ENCODE measurements at places on chromosomes 16 and 17.
A peak's percentile ranks its signal among the peaks of the same experiment; 100 is the strongest.

DNA sequence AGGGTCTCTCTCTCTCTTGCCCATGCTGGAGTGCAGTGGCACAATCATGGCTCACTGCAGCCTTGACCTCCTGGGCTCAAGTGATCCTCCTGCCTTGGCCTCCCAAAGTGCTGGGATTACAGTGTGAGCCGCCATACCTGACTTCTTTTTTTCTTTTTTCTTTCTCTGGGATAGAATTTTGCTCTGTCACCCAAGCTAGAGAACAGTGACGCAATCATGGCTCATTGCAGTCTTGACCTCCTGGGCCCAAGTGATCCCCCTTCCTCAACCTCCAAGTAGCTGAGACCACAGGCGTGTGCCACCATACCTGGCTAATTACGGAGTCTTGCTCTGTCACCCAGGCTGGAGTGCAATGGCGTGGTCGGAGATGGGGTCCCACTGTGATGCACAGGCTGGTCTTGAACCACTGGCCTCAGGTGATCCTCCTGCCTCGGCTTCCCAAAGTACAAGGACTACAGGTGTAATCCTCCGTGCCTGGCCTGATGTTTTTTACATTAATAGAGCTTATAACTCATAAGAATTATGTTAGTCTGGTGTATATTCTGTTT, 76.5 kb downstream of the BCAS3 start:
- no peaks in the 10 kb centered on the region for H3K27me3 ChIP-seq
- no peaks in the 10 kb centered on the region for H3K4me1 ChIP-seq
- no peak for DNase-seq
- no peak overlapping the region for H3K27ac ChIP-seq
- H3K36me3 ChIP-seq = no peaks in the 10 kb centered on the region

DNA sequence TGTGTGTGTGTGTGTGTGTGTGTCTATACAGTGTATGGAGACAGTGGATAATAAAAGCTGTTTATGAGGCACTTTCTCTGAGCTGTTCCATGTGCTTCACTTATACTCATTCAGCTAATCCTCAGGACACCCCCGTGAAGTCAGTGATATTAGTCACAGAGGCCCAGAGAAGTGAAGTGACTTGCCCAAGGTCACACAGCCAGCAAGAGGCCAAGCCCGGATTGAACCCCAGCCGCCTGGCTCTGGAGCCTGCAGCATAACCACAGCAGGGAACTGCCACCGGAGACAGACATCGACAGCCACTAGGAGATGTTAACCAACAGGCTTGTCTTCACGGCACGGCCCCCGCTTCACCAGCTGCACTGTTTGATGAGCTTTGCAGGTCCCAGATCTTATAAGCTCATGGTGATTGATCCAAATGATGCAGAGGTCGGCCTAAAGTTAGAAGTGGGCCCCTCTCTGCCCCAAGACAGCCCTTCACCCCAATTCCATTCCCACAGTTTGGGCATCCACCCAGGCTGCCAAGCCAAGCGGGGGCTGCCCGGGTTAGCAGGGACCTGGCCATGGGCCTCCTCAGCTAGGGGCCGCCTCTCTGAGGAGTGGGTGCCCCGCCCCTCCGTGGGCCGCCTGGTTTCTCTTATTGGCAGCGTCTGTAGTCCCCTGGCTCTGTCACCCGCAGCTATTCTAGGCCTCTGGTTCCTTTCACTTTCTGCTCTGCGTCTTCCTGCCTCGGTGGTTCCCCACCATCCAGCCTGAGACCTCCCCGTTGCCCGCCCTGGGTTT, 30.9 kb downstream of the SOCS1 start:
- H3K36me3 ChIP-seq = no peaks in the 10 kb centered on the region
- no peaks in the 10 kb centered on the region for H3K4me1 ChIP-seq
- no peak for DNase-seq
- H3K27me3 ChIP-seq = no peaks in the 10 kb centered on the region
- no peak overlapping the region for H3K27ac ChIP-seq

DNA sequence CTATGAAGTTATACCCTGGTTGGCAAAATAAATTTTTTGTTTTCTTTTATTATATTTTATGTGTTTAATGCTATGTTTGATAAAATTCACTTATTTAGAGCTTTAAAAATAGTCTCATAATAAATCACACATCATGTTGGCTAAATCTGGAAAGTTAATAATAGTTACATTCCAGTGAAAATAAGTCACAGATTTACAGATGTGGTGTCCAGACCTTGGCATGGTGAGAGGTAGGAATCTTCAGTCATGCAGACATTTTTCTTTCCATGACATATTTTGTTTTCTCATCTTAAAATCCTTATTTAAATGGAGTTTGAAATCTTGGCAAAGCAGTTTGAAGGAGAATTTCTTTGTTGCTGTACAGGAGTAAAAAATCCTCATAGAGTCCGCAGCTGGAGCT, 48.1 kb upstream of the GOSR1 start:
- H3K36me3 ChIP-seq = peaks cover 23% of the 10 kb centered on the region
- no peaks in the 10 kb centered on the region for H3K27me3 ChIP-seq
- H3K4me3 ChIP-seq = no peak overlapping the region
- no peak overlapping the region for H3K27ac ChIP-seq

GRCh38 chr16:65061935-65062518, 59.8 kb downstream of the CDH11 start:
- H3K27me3 ChIP-seq = no peaks in the 10 kb centered on the region
- DNase-seq = no peak
- no peaks in the 10 kb centered on the region for H3K36me3 ChIP-seq
- H3K4me1 ChIP-seq = no peaks in the 10 kb centered on the region
- no peak overlapping the region for H3K27ac ChIP-seq

GRCh38 chr16:28821874-28822519, 802 bp upstream of the ATXN2L start:
- H3K4me1 ChIP-seq = peaks cover 13% of the 10 kb centered on the region
- no peak for DNase-seq
- peaks cover 36% of the 10 kb centered on the region for H3K36me3 ChIP-seq
- H3K27ac ChIP-seq = peak overlapping the region; percentile 98

GRCh38 chr17:14201988-14202380, 34.7 kb downstream of the CDRT15 start:
- H3K4me3 ChIP-seq = no peak overlapping the region
- no peak overlapping the region for H3K27ac ChIP-seq
- no peaks in the 10 kb centered on the region for H3K27me3 ChIP-seq
- H3K4me1 ChIP-seq = peaks cover 7% of the 10 kb centered on the region

- H3K27ac ChIP-seq = no peak overlapping the region
- H3K4me1 ChIP-seq = peaks cover 3% of the 10 kb centered on the region
Observed at GRCh38 chr17:33868899-33869298, 386.2 kb upstream of the CCL2 start.

- no peak overlapping the region for H3K27ac ChIP-seq
- no peak for DNase-seq
- no peaks in the 10 kb centered on the region for H3K36me3 ChIP-seq
- H3K27me3 ChIP-seq = peaks cover 8% of the 10 kb centered on the region
- H3K4me1 ChIP-seq = no peaks in the 10 kb centered on the region
- no peak overlapping the region for H3K4me3 ChIP-seq
Observed at GRCh38 chr17:5592382-5592781, 8.1 kb upstream of the NLRP1 start.

GRCh38 chr17:39081851-39082250, 69.6 kb downstream of the PLXDC1 start:
- no peaks in the 10 kb centered on the region for H3K36me3 ChIP-seq
- no peak for DNase-seq
- no peak overlapping the region for H3K27ac ChIP-seq
- no peaks in the 10 kb centered on the region for H3K27me3 ChIP-seq
- H3K4me3 ChIP-seq = no peak overlapping the region
- H3K4me1 ChIP-seq = no peaks in the 10 kb centered on the region

DNA sequence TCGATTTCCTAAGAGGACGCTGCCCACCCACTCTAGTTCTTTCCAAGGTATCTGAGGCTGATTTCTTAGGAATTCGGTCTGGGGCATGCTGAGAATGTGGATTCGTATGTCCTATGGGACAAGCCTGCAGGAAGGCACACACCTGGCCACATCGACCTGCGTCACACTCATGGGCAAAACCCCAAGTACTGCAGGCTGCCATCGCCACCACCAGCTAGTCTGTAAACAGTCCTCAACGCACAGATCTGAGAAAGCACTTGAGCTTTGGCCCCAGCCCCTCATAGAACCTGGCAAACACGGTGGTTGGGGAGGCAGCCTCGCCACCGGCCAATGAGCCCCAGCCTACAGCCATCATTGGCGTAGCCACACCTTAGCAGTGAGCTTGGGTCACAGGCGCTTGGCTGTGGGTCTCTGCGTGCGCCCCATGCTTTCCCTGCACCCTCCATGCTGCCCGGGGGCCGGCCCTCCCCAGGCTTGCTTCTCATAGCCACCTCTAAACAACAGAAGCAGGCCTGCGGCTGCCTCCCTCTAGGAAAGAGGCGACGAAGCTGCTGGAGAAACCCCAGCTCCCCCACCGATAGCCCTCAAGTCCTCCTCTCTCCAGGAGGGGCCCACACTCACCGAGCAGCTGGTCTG, 75.1 kb downstream of the ZNF778 start:
- no peak overlapping the region for H3K4me3 ChIP-seq
- peaks cover 53% of the 10 kb centered on the region for H3K36me3 ChIP-seq
- no peaks in the 10 kb centered on the region for H3K4me1 ChIP-seq
- no peak overlapping the region for H3K27ac ChIP-seq
- no peak for DNase-seq
- H3K27me3 ChIP-seq = no peaks in the 10 kb centered on the region

DNA sequence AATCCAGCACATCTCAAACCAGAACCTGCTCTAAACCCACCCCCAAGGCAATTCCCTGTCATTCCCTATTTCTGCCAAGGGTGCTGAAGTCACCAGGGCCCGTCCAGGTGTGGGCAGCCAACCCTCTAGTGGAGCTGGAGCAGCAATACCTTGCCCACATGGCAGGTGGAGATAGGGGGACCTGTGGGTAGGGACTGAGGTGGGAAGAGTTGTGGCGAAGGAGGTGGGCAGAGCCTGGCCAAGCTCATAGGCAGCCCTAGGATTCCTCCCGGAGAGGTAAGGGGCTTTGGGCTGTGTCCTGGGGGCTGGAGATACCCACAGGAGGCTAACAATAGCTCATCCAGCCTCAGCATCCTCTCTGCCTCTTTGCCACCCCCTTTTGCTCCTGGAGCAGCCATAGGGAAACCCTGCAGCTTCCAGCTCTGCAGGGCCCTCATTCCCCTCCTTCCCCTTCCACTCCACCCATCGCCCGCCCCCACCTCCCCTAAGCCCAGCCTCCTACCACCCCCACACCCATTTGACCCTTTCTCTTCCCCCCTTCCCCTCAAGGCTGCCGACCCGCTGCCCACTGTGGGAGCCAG, 30.4 kb upstream of the CRHR1 start:
- peaks cover 16% of the 10 kb centered on the region for H3K27me3 ChIP-seq
- H3K36me3 ChIP-seq = no peaks in the 10 kb centered on the region
- no peak overlapping the region for H3K4me3 ChIP-seq

GRCh38 chr16:18969050-18969854, 14.5 kb upstream of the TMC7 start:
- no peak overlapping the region for H3K27ac ChIP-seq
- H3K4me3 ChIP-seq = no peak overlapping the region
- H3K27me3 ChIP-seq = no peaks in the 10 kb centered on the region

- peaks cover 6% of the 10 kb centered on the region for H3K4me1 ChIP-seq
- no peak overlapping the region for H3K27ac ChIP-seq
- no peaks in the 10 kb centered on the region for H3K27me3 ChIP-seq
- H3K36me3 ChIP-seq = peaks cover 3% of the 10 kb centered on the region
Observed at GRCh38 chr17:17966399-17966798, 5.8 kb downstream of the TOM1L2 start.

DNA sequence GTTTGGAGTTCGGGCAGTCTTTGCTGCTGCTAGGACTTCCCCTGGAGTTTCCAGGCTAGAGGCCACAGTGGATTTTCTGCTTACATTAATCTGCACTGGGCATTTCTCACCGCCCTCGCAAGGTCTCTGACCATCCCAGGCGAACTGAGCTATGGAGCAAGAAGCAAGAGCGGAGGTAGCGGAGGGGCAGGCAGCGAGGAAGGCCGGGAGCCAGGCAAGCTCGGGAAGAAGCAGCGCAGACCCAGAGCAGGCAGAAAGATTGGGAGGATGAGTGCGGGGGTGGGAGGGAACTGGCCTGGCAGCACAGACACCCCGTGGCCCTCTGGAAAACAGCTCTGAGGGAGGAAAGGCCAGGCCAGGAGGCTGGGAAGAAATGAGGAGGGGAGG, 3.8 kb downstream of the COTL1 start:
- no peak overlapping the region for H3K4me3 ChIP-seq
- no peak for DNase-seq
- H3K36me3 ChIP-seq = peaks cover 77% of the 10 kb centered on the region
- H3K27me3 ChIP-seq = no peaks in the 10 kb centered on the region
- peaks cover 22% of the 10 kb centered on the region for H3K4me1 ChIP-seq
- H3K27ac ChIP-seq = peak overlapping the region; percentile 1

- H3K4me1 ChIP-seq = peaks cover 6% of the 10 kb centered on the region
- no peak overlapping the region for H3K4me3 ChIP-seq
- H3K27me3 ChIP-seq = peaks cover 3% of the 10 kb centered on the region
- peak; percentile 75 for DNase-seq
- no peaks in the 10 kb centered on the region for H3K36me3 ChIP-seq
- peak overlapping the region; percentile 43 for H3K27ac ChIP-seq
Observed at GRCh38 chr16:80806927-80807340, 2.5 kb upstream of the CDYL2 start.

DNA sequence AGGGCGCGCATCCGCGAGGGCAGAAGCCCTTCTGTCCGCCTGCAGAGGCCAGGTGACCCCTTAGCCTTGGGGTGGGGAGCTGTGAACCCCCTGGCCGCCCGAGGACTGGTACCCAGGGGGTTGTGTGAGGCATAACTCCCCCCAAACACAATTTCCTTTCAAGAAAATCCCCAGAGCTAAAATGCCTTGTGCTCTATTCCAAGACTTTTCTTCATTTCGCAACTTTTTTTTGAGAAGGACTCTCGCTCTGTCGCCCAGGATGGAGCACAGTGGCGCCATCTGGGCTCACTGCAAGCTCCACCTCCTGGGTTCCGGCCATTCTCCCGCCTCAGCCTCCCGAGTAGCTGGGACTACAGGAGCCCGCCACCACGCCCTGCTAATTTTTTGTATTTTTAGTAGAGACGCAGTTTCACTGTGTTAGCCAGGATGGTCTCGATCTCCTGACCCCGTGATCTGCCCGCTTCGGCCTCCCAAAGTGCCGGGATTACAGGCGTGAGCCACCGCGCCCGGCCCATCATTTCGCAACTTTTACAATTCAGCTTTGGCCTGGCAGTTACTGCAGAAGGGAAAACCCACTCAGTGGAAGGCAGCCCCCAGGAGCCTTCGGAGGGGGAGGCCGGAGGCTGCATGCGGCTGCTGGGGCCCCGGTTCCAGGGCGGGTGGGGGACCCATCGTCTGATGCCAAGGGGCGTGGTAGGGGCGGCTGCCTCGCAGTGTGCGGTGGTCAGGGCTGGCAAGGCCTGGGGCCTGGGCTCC, 963 bp upstream of the APRT start:
- H3K36me3 ChIP-seq = peaks cover 31% of the 10 kb centered on the region
- DNase-seq = peak; percentile 68
- peak overlapping the region; percentile 57 for H3K4me3 ChIP-seq

GRCh38 chr17:67200727-67201301, 44.2 kb downstream of the HELZ start:
- H3K27me3 ChIP-seq = no peaks in the 10 kb centered on the region
- DNase-seq = no peak
- no peak overlapping the region for H3K4me3 ChIP-seq
- H3K4me1 ChIP-seq = no peaks in the 10 kb centered on the region

Measured in RWPE2 (cell line).